Umbilical cord (tissue), 2 donors: ENCODE measurements at places on chromosomes 16 and 17. TPM values are rescaled to one million over a fixed set of nuclear protein-coding genes. Genes with fewer than 3 reads are reported as not detected.

GRCh38 chr17:80220054-80220735 is at the start of the genes SGSH and SLC26A11:
Gene SGSH, minus strand, starts transcription at chr17:80220333. Its CDS starts 20 bp downstream, at chr17:80220313.
Gene SLC26A11, plus strand, starts transcription at chr17:80220427. Its CDS starts 1,134 bp downstream, at chr17:80221561.
- peak; percentile 61 for DNase-seq

- DNase-seq: peak; percentile 68
Observed at GRCh38 chr17:13785981-13786598, 184.4 kb upstream of the HS3ST3A1 start.

DNA sequence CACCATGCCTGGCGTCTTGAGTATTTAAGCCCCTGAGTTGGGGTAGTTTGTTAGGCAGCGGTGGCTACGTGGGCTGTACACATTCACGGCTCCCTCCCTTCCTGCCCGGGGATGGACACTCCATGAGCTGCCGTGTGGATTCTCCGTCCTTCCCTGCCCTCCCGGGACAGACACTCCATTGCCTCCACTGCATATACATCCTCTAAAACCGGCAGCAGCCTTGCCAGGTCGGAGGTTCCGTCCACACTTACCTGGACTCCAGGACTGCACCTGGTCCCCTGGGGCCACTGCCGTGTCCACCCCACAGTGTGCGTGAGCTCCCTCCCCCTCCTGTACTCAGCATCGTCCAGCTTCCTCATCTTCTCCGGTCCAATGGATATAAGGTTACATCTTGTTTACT is 3.5 kb upstream of the SPATA2L start:
- no peak for DNase-seq

DNA sequence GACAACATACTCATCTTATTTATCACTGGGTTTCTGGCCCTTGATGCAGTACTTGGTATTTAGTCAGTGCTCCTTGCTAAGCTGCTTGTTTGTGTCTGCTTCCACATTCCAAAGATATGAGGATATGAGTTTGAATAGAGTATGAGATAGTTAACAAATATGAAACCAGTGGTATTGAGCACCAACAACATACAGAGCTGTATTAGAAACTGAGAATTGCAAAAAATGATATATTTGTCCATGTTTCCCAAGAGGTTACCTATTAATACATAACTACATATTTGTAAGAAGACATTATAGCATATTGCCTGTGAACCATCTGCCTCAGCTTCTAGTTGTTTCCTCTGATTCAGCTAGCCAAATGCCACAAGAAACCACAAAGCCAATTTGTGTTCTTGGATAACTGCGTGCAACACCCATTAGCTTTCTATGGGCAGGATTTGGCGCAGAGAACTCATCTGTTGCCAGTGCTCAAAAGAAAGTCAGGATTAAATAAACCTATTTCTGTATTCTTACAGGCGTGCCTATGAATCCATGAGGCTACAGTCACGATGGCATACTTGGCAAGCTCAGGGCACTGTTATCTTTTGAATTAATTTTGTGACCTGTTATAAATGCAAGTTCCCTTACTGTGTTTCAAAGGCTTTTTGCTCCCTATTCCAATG is 194.4 kb downstream of the MAP2K6 start:
- DNase-seq: peak; percentile 79

DNA sequence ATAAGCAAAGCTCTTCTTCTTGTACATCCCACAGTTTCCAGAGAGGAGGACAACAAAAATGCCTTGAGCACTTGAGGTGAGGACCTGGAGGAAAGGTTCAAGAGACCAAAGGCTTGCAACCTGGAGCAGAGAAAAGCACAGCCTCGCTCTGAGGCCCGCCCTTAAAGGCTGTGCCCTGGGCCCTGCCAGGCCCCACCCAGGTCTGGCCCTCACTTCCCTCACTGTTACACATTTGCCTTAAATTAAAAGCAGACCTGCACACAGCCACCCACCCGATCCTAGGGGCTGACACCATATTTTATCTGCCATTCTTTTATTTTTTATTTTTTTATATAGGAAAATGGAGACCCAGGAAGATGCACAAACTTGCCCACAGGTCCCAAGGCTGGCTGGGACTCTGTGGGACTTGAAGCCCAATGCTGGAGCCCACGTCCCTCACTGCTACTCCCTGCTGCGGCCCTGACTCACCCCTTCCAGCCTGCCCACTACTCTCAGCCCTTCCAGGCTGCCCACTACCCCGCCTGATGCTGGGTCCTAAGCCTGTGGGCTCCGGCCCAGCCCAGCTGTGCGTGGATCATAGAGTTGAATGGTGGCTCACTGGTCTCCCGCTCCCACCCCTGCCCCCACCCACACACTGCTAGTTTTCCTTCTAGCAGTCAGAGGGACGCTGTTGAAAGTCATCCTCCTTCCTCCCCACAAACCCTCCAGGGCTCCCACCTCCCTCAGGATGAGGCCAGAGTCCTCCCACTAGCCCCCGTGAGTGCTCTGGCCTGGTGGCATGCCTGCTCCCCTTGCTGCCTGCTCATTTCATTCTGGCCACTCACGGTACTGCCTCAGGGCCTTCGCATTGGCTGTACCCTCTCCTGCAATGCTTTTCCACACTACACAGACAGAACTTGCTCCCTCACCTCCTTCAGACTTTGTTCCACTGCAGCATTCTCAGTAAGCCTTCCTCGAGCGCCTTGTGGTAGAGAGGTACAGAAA is 77.6 kb upstream of the MED9 start:
- DNase-seq: no peak

- DNase-seq: peak; percentile 97
Observed at GRCh38 chr17:33469911-33470310, 176.8 kb upstream of the ASIC2 start.

DNA sequence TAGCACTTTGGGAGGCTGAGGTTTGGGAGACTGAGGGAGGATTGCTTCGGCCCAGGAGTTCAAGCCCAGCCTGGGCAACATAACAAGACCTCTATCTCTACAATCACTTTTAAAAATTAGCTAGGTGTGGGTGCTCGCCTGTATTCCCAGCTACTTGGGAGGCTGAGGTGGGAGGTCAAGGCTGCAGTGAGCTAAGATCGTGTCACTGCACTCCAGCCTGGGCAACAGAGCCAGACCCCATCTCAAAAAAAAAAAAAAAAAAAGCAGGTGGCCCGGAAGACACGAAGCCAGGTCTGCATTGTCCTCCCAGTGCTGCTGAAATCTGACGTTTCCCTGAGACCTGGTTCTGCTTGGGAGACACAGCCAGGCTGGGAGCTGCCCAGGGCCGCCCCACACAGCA is 18.8 kb upstream of the TIMP2 start:
- DNase-seq: no peak

DNA sequence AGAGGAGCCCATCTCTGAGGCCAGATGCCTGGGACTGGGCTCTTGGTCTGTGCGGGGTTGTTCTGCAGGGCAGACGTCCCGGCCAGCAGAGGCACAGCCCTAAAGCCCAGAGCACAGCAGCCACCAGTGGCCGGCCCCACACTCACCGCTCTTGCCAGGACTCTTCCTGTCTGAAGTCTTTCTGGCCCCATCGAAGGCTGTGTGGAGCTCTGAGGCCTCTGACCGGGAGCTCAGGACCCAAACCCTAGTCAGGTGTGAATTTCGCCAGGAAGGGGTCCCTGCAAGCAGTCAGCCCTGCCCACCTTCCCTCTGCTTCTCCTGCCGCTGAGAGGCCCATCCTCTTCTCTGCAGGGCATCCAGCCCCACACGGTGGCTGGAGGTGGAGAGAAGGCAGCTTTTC is 10.7 kb downstream of the ACSF3 start:
- no peak for DNase-seq

DNA sequence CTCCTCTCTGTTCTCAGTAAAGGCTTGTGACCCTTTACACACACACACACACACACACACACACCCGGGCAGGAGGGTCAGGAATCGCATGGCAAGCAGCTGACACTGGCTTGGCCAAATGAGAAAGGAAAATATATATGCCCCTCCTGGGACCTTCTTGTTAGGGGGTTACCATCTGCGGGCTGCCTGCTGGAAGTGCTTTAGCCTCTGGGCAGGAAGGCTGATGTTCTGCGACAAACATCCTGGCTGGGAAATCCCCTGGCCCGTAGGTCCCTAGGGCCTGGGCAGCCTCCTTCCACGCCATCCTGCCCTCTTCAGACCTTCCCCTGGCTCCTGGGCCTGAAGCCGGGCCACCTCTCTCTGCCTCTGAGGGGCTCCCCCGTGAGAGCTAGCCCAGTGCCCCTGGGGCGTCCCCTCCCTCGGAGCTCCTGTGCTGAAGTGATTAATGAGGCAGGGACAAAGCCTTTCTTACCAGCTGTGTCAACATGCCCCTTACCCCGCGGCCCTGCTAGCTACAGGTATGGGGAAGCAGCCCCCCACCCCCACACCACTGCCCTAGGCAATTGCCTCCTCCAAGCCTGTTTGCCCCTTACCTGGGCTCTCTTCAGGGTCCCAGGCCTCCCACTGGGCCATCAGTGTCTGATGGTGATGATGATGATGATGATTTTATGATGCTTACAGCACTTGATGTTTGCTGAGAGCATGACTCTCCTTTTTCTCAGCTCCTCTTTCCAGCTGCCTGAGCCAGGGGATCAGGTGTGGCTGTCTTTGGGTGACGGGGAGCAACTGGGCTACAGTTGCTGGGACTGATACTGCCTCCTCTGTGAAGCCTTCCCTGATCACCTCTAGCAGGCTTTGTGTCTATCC is 32.8 kb upstream of the ETV4 start:
- DNase-seq: no peak

DNA sequence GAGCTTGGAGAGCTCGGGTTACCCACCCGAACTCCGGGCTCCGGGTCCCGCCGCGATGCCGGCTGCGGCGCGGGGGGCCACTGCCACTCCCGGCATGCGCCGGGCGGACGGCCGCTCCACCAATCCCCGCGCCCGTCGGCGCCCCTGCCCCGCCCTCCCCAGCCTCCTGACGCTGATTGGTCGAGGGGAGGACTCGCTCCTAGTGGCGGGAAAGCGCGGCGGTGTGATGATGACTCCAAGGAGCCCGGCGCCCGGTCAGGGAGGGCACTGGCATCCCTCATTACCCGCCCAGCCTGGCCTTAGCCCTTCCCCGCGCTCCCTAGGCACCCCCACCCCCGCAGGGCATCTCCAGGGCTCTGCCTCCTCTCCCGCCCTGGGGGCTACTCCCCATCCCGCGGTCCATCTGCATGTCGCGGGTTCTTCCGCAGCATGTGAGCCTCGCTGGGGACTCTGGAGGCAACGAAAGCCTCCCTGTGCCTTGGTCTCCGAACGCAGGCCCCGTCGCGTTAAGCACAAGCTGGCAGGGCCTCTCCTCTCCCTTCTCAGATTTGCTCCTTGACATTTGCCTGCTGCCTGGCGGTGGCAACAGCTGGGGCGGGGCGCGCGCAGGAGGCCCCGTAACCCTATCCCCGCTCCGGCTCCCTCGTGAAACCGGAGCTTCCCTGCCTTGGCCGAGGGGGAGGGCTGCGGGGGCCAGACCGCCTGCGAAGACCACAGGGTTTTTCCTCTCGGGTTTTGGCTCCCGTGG is 1.7 kb downstream of the ATP2A1 start:
- peak; percentile 89 for DNase-seq

DNA sequence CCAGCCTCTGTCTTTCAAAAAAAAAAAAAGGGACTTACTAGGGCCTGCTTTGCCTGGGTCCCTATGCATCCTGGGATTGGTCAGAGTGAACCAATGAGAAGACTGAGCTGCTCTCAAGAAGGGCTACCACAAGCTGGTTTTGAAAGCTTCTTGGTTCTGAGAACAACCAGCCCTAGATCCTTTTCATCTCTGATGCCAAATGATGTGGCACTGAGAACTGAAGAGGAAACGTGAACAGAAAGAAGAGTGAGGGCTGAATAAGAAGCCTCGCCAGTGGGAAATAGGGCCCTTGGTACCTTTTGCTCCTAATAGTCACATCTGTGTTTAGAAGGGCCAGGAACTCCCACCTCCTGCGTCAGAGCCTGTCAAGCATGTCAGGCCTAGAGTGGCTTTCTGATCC is 10.7 kb downstream of the TACO1 start:
- no peak for DNase-seq

DNA sequence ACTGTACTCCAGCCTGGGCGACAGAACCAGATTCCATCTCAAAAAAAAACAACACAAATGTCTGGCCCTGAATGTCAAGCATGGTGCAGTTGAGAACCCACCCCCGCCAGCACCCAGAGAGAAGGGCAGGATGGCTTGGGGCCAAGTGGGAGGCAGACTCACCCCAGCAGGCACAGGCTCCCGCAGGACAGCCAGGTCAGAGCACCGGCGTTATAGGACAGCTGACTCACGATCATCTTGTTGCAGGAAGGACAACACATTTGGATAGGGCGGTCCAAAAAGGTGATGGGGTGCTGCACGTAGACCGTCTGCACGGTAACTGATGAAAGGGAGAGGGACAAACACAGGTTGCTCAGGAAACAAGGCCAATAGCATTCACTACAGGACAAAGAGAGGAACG is 33.3 kb downstream of the LITAF start:
- DNase-seq: no peak

GRCh38 chr17:13851889-13852288 is 217.4 kb upstream of the COX10 start:
- DNase-seq: no peak

DNA sequence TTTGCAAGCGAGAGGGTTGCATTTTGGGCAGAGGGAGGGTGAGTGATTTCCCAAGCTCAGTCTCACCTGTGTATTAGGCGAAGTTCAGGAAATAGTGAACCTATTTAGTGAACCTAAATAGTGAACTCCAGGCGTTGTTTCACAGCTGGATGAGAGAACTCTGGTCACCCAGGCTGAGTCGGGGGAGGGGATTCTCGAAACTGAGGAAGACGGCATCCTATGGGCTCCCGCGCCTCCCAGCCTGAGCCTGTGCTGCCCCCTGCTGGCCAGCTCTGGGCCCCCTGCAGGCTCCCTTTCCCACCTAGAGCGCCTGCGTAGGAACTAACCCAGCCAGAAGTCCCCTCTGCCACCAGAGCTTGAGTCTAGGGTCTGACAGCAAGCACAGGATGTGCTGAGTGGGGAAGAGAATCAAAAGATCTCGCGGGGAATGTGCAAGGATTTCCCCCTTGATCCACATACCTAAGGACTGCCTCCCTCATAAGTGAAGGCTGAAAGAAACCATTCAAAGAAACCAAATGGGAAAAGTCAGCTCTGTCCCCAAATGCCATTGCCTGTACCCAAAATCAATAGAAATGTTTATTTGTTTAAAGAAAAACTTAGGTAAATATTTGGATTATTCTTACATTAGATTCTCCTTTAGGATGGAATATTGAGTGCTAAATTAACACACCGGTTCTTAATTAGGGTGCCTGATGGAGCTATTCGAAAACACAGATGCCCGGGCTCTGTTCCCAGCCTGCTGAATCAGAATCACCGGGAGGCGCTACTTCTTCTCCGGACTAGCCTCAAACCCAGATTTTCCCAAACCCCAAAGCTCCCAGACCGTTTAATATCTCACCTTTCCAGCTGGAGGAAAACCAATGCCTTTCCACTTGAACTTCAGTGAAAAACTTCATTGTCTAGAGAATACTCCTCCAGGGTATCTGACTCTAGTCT is 14.8 kb upstream of the MARVELD3 start:
- peak; percentile 31 for DNase-seq

- no peak for DNase-seq
Observed at GRCh38 chr16:25184771-25185170, 32.0 kb upstream of the AQP8 start.

- no peak for DNase-seq
Observed at GRCh38 chr17:67400193-67400592, 23.1 kb downstream of the PITPNC1 start.

The AIPL1 gene
- 2.2 TPM for total RNA-seq

The GPRC5C gene
- 17.1 TPM for total RNA-seq

The RHBDL3 gene
- not detected for total RNA-seq

The ALOX15B gene
- not detected for total RNA-seq

The CCL1 gene
- total RNA-seq: not detected

The TP53TG3F gene
- total RNA-seq: 0.48 TPM
